ENCODE measurements at places on chromosomes 6 and 20.

DNA sequence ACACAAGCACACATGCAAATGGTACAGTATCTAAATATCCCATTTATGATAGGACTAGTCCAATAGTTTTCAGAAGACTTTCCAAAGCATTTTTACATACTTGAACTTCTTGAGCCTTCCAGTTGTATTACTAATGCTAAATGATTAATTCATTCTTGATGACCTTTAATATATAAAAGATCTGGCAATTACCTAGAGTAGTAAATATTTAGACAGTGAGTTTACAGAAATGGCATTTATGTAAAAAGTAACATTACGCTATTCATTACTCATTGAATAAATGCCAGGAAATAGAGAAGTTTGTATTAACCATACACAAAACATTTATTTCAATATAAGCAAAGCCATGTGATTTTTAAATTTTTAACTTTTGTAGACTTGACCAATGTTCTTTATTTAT, 158.8 kb downstream of the DST start:
- DNase-seq, result no peak

DNA sequence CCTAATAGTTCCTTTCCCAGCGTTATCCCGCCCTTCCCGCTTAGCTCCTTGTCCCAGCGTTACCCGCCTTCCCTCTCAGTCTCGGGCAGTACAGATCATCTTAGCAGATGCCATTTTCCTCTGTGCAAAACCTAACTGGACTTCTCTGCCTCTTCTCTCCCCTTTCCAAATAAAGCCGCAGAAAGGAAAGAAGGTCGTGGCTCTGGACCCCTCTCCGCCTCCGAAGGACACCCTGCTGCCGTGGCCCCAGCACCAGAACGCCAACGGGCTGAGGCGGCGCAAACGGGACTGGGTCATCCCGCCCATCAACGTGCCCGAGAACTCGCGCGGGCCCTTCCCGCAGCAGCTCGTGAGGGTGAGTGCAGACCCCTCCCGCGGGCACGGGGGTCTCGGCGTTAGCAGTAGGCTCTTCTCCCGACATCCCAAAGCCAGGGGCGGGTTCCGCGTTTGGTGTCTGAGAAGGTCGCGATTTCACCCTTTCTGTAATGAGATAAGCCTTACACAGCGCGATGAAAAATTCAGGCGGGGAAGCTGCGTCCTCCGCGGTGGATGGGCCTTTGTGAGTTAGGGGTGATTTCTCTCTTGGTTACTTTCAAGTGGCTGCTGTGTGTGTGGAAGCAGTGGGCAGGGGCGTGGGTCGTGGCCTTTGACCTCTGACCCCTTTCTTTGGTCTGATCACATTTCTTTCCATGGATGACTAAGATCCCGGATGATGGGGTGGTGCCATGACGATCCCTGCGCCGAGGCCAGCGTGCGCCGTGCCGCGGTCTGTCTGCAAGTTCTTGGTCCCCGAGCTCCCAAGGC, 292.7 kb downstream of the TAF4 start:
- DNase-seq, result no peak

- no peak for DNase-seq
These were observed 10.2 kb downstream of the RNASET2 start for GRCh38 chr6:166946125-166946524.

- DNase-seq, result no peak
These were observed 283.0 kb downstream of the HTR1B start for GRCh38 chr6:77180326-77180725.

DNA sequence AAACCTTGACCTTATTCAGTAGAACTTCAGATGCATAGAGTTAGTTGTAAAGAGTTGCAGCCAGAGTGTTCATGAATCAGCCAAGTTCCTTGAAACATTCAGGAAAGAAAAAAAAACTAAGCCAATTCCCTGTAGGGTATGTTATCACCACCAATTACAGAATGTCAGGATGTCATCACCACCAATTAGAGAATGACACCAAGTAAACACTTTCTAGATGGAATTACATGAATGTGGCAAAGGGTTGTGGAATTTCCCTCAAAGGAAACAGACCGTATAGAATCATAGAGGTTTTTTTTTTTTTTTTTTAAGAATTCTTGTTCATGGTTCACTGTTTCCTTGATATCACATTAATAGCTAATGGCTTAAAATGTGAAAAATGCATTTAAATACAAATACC, 472.1 kb upstream of the RNF217 start:
- no peak for DNase-seq

DNA sequence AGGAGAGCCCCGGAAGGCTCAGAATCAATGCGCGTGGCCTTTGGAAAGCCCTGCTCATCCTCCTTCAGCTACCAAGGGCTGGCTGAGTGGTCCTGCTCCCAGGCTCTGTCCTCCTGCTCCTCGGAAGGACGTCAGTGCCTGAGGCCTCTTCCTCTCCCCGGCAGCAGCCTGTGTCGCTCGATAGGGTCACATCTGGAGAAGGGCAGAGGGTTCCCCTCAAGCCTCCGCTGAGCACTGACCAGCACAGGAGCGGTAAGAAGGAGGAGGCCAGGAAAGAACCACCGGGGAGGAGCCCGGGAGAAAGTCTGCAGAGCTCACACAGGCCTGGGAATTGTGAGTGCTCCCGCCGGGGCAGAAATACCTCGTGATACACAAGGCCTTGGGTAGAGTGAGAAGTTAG, 21.2 kb downstream of the KIF25 start:
- no peak for DNase-seq

DNA sequence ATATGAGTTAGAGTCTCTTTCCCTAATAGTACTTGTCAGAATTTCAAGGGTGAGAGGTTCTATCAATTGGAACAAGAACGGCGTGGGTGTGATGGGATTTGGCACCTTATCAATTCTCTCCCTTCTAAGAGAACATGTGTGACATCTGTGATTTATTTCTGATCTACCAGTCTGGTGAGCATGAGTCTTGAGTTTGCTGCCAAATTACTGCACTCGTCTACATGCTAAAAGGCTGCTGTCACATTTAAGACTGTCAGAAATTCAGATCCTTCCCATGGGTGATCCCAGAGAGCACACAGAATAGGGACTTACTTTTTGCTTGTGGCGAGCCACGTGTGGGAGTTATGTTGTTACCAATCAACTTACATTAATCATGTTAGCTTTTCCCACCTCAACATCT, 370.2 kb upstream of the SASH1 start:
- no peak for DNase-seq

DNA sequence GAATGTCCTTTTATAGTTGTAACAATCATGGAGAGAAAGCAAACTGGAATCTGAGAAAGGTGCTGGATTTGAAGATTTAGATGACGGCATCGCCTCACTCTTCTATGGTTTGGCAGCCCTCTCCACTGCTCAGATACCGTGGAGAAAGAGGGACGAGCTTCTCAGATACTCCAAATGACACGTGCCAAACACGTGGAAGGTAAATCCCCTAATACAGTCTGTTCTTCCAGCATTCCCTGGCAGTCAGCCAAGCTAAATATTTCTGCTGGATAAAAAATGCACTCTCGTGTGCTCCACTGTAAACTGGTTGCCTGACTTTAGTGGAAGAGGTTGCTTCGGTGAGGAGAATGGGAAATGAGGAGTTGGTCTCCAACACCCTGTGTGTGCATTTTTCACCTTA, 16.7 kb upstream of the PRDM1 start:
- DNase-seq, result peak; percentile 81

- DNase-seq, result peak; percentile 72
These were observed 3.1 kb upstream of the CABLES2 start for GRCh38 chr20:62409931-62410745.

- no peak for DNase-seq
These were observed 47.5 kb downstream of the TRAM2 start for GRCh38 chr6:52529311-52529710.

GRCh38 chr6:79238919-79239318, 4.4 kb upstream of the HMGN3 start:
- no peak for DNase-seq

DNA sequence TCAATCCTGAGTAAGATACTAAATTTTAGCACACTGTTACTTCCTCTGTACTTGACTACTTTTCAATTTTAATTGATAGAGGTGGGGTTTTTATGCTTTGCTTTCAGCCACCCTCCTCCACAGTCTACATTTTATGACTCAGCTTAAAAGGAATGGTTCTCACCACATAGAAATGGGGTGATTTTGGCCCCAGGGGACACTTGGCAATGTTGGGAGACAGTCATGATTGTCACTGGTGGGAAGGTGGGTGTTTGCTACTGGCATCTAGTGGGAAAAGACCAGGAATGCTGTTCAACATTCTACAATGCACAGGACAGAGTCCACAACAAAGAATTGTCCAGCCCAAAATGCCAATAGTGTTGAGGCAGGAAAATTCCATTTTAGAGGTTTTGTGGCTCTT, 71.3 kb downstream of the PCSK2 start:
- DNase-seq, result no peak

DNA sequence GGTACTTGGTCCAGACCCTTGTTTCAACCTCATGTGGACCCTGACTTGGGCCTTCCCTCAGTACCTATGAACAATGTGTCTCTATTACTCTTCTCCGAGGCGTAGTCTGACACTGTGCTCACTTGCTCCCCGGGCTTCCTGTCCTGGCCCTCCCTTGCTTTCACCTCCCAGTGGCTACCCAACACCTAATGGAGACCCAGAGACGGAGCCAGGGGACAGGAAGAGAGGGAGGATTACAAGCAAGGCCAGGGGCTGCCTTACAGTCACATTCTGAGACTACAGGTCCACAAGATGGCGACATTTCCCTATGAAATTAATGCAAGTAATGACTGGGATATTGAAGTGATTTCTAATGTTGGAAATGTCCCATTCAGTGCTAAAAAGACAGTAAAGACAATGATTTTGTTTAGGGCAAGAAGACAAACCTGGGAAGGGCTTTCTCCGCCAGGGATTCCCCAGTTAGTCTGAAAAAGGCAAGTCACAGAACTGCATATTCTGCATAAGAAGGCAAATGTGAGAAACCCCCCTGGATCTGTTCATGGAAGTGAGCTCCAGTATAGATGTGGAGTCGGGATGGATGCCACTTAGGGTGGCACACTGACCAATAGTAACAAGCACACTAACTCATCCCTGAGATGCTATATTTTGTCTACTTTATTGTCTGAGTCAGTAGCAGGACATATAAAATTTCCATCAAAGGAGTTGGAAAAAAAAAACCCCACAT, 44.0 kb upstream of the ZBTB24 start:
- no peak for DNase-seq

GRCh38 chr6:10276106-10276505, 138.8 kb downstream of the TFAP2A start:
- DNase-seq, result no peak

DNA sequence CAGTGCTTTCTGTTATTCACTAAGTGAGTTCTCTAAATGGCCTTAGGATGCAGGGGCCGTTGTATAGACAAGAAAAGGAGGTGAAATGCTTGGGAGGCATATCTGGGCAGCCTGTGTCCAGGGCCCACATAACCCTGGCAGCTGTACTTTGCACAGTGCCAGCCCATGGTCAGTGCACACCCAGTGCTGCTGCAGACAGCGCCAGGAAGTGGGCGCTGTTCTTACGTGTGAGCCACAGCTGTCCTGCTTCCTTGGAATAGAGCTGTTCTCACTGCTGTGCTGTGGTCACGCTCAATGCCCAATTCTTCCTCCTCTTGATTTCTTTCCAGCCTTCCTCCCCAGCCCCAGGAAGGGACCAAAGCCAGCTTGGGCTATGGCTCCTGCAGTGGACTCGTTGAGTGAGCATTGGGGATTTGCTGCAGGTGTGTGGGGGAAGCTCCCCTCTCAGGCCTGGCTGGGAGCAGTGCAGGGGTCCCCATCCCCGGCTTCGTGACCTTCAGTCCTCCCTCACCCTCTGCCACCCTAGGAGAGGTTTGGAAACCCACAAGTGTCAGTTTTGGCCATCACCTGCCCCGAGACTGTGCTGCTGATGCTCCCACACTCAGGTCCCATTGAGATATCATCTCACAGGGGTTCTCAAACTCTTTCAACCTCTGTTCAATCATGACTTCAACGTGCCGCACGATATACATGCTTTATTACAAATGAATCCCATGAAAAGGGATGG, 246.8 kb upstream of the EXOC2 start:
- DNase-seq, result no peak

GRCh38 chr6:39664173-39664572, 61.0 kb downstream of the KIF6 start:
- DNase-seq, result no peak
